ENCODE measurements at places on chromosomes 3 and 15.
A peak's percentile ranks its signal among the peaks of the same experiment; 100 is the strongest.

DNA sequence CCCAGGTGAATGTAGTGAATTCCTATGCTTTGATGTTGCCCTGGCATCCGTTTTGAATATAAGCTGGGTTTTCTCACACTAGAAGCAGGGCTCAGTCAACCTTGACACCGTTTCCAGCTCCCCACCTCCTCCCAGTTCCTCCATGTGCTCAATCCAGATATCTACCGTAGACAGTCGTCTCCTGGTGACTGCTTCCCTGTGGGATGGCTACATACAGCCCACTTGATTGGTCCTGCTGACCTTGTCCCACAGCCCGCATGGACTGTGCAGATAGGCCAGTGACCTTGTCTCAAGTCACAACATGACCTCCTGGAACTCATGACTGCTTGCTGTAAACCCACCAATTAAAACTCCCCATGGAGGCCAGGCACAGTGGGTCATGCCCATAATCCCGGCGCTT is 8.1 kb downstream of the SEMA7A start:
- DNase-seq: no peak

DNA sequence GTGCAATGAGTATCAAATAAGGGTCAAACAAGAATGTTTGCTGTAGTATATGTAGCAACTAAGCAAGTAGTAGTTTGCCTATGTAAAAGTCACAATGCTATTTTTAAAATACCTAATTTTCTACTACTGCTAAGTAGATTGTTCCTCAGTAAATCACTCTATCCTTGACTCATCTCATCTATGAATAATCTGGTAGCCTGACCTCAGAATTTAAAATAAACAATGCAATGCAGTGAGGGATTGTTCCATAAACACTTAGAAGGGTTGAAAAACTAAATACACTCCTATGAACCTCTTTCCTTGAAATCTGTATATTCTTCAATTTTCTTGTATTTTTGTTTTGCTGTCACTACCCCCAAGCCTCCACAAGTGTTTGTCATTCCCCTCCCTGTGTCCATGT is 253.3 kb downstream of the TBC1D5 start:
- no peak for DNase-seq

GRCh38 chr15:82750831-82751180 is 41.1 kb upstream of the AP3B2 start:
- DNase-seq: no peak

GRCh38 chr15:101318147-101318819 is 23.2 kb upstream of the SNRPA1 start:
- no peak for DNase-seq

- DNase-seq: no peak
These were observed 73.8 kb downstream of the MCTP2 start for GRCh38 chr15:94305133-94305532.

DNA sequence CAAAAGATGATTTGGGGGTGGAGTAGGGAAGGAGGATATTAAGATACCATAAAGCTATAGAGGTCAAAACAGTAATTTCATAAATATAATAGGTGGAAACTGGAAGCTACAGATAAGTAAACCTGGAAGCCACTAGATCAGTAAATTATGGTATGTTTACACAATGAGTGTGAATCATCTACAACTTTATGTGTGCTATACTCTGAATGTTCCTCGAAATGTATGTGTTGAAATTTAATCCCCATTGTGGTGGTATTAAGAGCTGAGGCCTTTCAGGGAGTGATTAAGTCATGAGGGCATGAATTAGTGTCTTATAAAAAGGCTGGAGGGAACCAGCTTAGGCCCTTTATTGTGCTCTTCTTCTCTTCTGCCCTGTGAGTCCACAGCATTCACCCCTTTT is 25.2 kb downstream of the EOMES start:
- no peak for DNase-seq

GRCh38 chr3:13452490-13453335 is 27.4 kb upstream of the HDAC11 start:
- DNase-seq: peak; percentile 62

DNA sequence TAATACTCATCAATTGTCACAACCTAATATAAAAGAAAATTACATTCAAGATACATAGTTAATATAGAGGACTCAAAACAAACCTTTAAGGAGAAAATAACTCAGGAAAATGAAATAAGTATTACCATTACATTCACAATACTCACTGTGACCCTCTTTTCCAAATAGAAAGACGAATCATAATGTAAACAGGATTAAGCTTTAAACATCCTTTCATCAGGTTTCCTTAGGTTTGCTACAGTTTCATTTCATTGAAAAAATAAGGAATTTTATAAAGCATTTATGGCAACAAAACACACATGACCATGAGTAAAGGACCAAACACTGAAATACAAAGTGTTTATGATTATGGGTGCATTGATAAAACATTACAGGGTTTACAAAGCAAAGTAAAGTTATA is 162.7 kb downstream of the ALCAM start:
- DNase-seq: no peak

- DNase-seq: peak; percentile 23
These were observed 906.0 kb upstream of the ALCAM start for GRCh38 chr3:104460477-104461406.

DNA sequence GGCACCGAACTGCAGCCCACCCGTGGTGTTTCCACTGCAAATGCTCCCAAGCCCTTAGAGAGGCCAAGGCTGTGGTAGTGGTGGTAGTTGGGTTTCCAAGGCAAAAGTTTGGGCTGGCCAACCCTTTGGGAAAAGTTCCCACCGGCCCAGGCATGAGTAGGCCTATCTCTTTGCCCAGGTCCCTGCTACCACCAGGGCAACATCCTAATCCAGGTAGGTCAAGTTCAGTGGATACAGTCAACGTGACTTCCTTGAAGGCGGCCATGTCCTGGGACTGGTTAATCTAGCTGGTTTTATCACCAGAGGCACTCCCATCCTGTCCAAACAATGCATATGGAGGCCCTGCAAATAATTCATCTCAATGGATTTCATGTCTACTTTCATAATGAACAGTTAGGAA is 1.6 kb upstream of the ONECUT1 start:
- DNase-seq: peak; percentile 50

DNA sequence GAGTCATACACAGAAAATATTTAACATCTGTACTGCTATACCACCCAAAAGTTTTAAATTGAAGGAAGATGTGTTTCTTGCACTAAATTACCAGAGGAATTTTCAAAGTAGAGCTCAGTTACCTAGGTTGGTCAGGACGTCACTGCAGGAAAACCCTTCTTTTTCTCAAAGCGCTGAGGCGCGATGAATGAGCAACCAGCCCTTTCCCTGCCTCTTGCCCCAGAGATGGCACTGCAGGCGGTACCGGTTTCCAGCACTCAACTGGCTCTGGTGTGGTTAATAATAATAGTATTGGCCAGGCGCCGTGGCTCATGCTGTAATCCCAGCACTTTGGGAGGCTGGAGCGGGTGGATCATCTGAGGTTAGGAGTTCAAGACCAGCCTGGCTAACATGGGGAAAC is 49.3 kb downstream of the HES1 start:
- no peak for DNase-seq

DNA sequence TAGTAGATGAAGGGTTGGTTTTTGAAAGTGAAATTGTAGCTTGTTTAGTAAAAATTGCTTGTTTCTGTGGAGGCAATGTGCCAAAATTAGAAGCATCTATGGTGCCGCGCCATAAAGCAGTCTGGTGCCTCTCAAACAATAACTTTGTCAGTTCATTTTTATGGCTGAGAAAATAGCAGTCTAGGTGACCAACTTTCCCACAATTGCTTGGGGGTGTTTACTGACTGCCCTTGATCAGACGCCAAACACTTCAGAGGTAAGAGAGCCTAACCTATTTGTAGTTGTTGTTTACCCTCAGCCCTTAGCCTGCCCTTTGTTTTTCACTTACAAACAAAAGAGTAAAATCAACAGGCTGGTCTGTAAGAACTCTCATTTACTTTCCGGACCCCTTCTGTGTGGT is 174.5 kb downstream of the FNDC3B start:
- DNase-seq: no peak

GRCh38 chr15:66523926-66524325 is 18.8 kb downstream of the ZWILCH start:
- DNase-seq: no peak

DNA sequence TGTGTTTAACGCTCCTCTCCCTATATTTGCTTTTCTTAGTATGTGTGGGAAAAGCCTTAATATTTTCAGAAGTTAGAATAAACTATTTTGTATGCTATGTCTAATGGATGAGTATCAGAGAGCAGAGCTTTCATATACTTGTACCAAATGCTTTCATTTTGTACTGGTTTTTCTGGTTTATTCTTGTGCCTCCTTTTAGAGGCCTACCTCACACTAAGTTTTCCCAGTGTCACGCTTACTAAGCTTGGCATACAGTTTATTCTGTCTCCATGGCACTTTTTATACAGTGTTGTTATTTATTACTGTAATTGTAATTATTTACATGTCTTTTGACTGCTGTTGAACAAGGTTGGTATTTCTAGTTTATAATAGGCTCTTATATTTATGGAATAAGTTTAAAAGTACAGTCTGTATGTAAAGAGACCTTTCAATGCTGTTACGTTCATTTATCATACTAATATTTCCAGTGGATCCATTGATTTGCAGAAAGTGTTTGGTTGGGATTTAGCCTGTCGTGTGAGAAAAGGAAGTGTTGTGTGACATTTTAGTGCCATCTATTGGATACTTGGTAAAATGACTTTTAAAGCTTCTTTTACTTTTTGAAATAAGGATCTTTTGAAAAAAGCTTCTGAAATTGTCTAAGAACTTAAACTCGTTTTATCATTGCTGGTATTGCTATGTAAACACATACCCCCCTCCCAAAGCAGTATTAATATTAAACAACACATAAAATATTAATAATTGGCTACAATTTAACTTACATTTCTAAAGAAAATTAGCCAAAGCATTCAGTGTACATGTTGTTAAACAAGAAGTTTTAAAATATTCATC is 5.2 kb upstream of the EBLN2 start:
- no peak for DNase-seq

DNA sequence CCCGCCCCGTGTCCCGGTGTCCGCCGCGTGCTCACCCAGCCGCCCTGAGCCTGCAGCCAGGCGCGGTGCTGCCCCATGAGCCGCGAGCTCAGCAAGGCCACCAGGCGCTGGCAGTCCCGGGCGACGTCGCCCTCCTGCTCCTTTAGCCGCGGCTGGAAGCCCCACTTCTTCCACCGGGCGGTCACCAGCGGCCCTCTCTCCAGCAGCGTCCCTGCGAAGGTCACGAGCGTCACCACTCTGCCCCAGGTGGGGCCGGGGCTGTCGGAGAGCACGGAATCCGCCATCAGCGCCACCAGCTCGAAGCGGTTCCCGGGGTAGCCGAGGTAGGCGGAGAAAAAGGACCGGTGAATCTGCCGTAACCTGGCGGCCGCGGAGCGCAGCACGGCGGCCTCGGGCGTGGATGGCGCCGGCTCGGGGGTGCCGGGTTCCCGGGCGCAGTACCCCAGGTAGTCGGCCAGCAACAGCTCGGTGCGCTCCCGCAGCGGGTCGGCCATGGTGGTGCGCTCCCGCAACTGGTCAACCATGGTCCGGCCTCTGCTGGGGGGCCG is 298 bp downstream of the BCL2L10 start:
- peak; percentile 57 for DNase-seq

GRCh38 chr3:87311309-87311708 is 34.9 kb upstream of the POU1F1 start:
- no peak for DNase-seq

- peak; percentile 29 for DNase-seq
These were observed 31.7 kb upstream of the SYNM start for GRCh38 chr15:99073008-99073717.
